Activated effector memory CD4-positive, alpha-beta T cell treated with anti-CD3 and anti-CD28 coated beads, Interleukin-2, amount 50 U/mL, for 16 hours (primary cell): ENCODE measurements at places on chromosomes 6 and 20.

GRCh38 chr6:484086-484745 is 92.7 kb downstream of the IRF4 start:
- peak; percentile 71 for DNase-seq

DNA sequence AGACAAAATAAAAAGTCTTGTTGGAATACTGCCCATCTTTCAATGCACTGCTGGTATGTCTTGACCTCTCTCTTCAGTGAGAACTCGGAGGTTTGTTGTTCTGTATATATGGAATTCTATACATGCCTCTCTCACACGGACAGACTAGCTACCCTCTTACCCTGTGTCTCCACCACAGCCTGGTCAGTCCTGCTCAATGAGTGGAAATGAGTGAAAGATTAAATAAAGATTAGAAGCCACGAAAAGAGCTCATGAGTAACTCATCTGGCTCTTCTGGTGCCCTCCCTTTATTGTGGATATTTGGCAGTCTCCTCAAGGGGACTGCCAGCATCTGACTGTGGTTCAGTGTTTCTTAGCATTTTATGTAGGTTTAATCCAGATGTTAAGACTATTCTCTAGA is 262.8 kb upstream of the MAP3K7 start:
- DNase-seq: no peak

- DNase-seq: peak; percentile 71
Measured at GRCh38 chr20:41738604-41739206, 120.5 kb upstream of the CHD6 start.

- no peak for DNase-seq
Measured at GRCh38 chr6:31978831-31979230, 3.0 kb upstream of the C4A start.

- DNase-seq: no peak
Measured at GRCh38 chr6:4967301-4968030, 36.4 kb downstream of the RPP40 start.

DNA sequence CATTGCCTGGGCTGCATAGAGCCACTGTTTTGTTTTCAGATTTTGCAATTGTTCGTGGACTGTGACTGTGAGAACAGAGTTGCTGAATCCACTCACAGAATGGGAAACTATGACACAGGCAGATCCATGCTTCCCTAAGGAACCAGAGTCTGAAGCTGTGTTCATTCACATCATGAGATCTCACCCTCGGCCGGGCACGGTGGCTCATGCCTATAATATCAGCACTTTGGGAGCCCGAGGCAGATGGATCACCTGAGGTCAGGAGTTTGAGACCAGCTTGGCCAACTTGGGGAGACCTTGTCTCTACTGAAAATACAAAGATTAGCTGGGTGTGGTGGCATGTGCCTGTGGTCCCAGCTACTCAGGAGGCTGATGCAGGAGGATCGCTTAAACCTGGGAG is 139.2 kb upstream of the SALL4 start:
- DNase-seq: no peak

DNA sequence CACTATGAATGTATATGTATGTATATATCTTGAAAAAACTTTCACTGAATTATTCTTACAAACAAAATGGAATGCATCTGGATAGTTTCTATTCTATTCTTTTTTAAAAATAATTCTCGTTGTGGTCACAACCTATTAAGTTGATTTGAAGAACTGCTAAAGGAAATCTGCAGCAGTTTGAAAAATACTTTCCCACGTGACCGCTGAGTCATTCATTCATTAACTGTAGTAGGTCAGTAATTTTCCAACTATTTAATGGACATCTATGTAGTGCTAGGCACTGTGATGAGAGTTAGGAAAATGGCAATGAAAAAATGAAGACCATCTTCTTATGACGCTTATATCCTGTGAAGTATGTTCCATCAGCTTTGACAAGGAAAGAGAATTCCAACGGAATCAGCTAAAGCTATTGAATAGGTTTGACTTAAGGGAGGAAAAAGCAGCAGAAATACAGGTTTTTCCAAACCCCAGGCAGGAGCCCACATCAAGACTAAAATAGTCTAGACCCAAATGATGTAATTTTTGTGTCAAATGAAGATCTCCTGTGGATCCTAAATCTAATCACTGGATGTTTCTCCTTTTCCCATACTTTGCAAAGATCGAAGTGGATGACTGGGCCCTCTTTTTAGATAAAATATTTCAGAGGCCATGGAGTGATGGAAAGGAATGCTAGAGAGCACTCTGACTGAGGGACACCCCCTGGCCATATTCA is 4.1 kb upstream of the EFHC1 start:
- DNase-seq: no peak

DNA sequence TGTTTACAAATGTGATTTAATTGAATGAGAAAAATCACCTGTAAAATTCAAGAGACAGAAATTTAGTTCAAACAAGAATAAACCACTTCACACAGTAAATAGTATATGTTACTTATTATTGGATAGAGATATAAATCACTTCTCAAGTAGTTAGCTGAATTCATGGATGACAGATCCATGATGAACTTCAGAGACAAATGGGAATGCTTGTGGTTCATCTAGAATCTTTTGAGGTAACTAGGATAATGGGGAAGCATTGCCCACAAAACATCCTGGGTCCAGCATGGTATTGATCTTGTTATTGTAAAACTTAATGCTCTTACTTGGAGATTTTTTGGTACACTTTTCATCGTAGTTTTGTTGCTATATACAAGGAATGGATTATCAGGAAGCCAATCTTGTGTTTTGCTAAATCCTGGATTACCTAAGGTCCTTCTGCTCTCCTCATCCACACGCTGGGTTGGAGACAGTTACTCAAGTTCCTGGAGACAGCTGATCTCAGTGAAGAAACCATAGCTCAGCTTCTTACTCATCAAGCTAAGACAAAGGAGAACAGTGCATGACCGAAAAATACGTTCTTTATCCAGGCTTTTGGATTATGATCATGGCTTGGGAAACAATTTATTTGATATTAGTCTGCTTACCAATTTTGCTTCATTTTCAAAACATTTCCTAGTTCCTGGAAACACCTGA is 142.5 kb upstream of the PREP start:
- no peak for DNase-seq
